ENCODE measurements at places on chromosomes 3 and 15.

- DNase-seq = no peak
Measured at GRCh38 chr3:169026543-169027182, 636.8 kb downstream of the MECOM start.

DNA sequence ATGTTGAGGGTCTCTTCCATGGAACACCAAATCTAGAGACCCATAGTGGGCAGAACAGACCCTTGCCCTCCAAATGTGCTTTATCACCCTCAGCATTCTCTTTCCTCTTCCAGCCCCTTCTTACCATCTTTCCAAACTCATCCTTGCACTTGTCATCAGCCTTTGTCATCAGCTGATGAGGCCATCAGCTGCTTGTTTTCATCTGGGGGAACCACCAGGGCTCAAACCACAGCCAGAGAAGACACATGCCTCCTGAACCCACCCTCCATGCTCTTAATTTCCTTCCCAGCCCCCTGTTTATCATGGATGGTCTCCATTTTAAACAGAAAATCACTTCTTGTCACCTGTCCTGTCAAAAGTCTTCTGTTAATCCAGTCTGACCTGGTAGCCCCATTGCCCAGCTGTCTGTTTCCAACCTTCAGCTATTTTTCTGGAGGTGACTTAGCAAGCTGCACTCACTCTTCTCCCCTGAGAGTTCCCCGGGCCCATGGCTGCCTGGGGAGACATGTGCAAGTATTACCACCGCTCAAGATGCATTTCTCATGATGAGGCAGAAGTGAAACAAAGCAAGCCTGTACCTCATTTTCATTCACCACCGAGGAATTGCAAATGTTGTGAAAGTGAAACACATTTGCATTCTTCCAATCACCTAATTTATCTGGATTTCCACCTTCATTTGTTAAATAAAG, 14.7 kb upstream of the SYNM start:
- DNase-seq = no peak

DNA sequence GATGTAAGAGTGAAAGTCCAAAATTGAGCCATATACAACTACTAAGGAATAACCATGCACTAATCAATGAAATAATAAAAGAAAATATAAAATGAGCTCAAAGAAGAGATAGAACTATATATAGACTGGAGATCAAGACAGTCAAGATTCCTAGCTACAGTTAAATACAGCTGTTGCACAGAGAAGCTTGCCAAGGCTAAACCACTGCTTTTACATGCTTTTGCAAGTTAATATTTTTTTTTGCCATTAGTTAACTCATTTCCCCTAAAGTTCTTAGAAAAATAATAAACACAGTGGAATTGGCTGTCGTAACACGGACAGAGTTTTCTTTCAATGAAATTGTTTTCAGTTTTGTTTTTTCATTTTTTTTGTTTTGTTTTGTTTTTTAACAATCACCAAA, 123.0 kb downstream of the VGLL3 start:
- no peak for DNase-seq

DNA sequence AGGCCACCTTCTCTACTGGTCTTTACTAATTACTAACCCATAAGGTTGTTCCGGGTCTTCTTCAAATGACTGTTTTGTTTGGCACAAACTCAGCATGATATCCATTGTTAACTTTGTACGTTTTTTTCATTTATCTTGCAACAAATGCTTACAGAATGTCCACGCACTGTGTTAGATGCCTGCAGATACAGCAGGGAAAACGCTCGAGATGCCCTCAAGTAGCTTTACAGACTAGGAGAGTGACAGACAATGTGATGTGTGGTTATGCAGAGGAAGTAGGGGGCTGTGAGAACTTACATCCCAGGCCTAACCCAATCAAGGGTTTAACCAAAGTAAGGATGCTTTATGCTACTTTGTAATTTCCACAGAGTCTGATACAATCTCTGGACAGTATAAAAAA, 949 bp upstream of the RFC4 start:
- no peak for DNase-seq

GRCh38 chr15:66014635-66015182, 145.4 kb downstream of the RAB11A start:
- no peak for DNase-seq

Data from stimulated activated CD4-positive, alpha-beta T cell treated with anti-CD3 and anti-CD28 coated beads, Interleukin-15, amount 100 ng/mL, for 1 hour (primary cell).